NCI-H187 treated with DMSO at 0.1 percent for 48 hours (cell line): ENCODE measurements at places on chromosomes 7 and 10.

GRCh38 chr7:43729924-43730248 lies 563 bp upstream of the COA1 start:
- no peak for DNase-seq

DNA sequence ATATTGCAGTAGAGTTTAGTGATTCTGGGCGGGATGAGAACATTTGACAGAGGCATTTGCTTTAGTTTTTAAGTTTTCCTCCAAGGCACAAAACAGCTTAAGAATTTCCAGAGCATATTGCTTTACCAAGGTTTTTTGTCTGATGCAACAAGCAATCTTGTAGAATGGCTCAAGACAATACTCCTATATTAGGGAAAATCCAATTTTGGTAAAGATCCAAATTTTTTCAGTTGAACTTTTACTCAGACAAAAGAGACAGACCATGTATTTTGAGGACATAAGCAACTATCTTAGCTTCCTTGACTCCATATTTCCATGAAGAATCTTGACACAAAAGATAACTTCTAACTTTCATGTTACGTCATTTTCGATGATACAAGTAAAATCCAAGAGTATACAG lies 92.3 kb upstream of the NANOS1 start:
- DNase-seq = no peak

GRCh38 chr10:48790457-48791044 lies 105.9 kb downstream of the WDFY4 start:
- DNase-seq = no peak

GRCh38 chr7:100122067-100122466 lies 2.6 kb downstream of the CNPY4 start:
- peak; percentile 92 for DNase-seq

DNA sequence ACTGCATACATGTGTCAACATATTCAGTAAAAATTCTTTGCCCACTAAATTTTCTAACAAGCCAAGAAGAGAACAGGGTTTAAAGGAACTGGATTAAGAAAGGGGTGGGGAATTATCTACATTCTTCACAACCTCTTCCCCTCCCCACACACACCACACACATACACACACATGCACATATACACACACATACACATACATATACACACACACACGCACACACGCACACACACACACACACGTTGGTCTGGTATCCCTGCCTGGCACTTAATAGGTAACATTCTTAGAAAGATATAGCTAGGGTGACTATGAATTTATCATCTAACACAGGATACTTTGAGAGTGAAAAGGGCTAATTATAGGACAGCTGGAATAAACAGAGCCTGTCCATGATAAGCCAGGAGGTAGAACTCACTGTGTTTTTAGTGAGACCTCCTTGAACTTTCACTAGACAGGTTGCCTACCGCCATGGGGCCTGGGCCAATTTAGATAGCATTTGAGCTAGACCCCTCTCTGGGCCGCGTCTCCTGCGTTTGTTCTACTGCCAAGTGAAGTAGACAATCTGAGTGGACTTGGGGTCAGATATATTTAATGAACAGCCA lies 33.1 kb upstream of the EPC1 start:
- DNase-seq = no peak

- peak; percentile 16 for DNase-seq
Observed at GRCh38 chr10:11178606-11179515, 161.2 kb downstream of the CELF2 start.

GRCh38 chr10:76429368-76430060 lies 998.1 kb downstream of the LRMDA start:
- no peak for DNase-seq

DNA sequence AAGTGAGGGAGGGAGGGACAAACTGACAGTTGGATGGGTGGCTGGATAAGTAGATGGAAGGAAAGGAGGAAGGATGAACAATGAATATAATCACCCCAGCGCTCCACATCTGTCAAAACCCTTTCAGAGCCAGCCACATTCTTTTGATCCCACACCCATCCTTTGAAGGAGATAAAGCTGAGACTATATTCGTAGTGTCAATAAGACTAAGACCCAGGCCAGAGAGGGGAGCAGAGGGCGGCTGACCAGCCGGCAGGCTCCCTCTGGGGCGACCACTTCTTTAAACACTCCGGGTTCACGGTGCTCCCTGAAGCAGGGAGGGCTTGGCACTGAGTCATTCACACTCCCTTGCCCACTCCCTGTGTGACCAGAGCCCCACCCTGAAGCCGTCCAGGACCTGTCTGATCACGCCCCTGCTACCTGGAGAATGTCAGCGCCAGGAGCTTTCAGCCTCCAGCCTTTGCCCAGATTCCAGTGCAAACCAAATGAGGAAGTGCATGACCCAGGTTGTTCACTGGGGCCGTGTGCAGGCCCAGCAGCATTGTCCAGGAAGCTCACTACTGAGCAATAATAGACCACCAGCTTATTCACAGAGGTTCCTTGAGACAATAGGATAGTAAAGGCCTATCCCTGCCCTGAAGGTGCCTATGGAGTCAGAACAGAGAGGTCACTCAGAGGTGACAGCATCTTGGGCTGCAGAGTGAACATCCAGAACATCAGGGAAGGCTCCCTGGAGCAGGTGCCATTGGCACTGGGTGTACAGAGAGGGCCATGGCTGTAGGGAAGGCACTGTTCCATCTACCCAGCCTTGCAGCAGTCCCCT lies 34.4 kb downstream of the UNC5B start:
- no peak for DNase-seq

DNA sequence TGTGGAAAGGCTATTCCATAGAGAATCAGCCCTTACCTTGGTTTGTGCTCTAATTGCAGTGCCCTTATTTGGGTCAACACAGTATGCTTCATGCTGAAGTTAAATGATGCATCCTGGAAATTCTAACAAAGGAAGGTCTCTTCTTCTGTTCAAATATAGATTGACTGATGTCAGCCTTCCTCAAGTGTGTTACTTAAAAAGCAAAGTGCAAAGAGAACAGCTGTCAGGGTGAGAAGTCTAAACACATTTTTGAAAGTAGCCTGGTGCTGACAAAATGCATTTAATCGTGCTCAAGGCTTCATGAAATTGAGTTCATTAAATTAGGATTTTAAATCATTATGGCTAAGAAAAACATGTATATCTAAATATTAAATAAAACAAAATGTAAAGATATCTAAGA lies 19.5 kb downstream of the AGR2 start:
- DNase-seq = peak; percentile 21

DNA sequence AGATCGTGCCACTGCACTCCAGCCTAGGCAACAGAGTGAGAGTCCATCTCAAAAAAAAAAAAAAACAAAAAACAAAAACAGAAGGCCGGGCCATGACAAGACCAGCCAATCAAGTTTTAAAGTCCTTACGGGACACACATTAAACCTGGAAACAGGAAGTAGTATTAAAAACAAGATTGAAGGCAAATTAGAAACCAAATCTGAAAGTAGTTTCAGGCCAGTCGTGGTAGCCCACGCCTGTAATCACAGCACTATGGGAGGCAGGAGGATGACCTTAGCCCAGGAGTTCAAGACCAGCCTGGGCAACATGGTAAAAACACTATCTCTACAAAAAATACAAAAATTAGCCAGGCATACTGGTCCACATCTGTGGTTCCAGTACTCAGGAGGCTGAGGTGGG lies 18.1 kb downstream of the PSAP start:
- no peak for DNase-seq
